CD8-positive, alpha-beta memory T cell (primary cell): ENCODE measurements at places on chromosomes 5 and 9. TPM values are rescaled to one million over a fixed set of nuclear protein-coding genes. Genes with fewer than 3 reads are reported as not detected.
A peak's percentile ranks its signal among the peaks of the same experiment; 100 is the strongest.

The PTBP3 gene
- total RNA-seq, result 124 TPM

GRCh38 chr9:115593587-115594091, 475.7 kb upstream of the TNC start:
- DNase-seq, result no peak

The FGF1 gene
- not detected for total RNA-seq

DNA sequence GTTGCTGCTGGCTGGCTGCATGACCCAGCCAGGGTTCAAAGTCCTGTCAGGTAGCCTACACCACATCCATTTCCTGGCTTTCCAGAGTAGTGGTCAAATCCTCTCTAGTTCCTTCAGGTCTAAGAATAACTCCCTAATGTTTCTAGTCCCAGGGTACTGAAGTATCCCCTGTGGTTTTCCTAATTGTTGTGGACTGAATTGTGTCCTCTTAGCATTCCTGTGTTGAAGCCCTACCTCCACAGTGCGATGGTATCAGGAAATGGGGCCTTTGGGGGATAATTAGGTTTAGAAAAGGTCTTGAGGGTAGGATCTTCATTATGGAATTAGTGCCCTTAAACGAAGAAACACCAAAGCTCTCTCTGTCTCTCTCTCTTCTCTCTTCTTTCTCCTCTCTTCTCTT, 191.8 kb upstream of the CCNG1 start:
- DNase-seq, result no peak

DNA sequence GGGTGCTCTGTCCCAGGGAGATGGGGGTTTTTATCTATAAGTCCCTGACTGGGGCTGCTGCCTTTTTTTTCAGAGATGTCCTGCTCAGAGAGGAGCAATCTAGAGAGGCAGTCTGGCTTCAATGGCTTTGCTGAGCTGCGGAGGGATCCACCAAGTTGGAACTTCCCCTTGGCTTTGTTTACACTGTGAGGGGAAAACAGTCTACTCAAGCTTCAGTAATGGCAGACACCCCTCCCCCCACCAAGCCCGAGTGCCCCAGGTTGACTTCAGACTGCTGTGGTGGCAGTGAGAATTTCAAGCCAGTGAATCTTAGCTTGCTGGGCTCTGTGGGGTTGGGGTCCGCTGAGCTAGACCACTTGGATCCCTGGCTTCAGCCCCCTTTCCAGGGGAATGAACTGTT, 375.8 kb downstream of the RAB3C start:
- DNase-seq, result no peak

- DNase-seq, result peak; percentile 86
Observed at GRCh38 chr9:126781186-126782052, 23.4 kb upstream of the ZBTB43 start.

GRCh38 chr9:108181441-108181840, 674.3 kb downstream of the ACTL7B start:
- no peak for DNase-seq
